A172 (cell line): ENCODE measurements at places on chromosomes 5 and 9.
A peak's percentile ranks its signal among the peaks of the same experiment; 100 is the strongest.

GRCh38 chr5:56648460-56649034, 166.8 kb upstream of the MAP3K1 start:
- DNase-seq, result no peak

GRCh38 chr5:10310066-10310779, 2.5 kb upstream of the CMBL start:
- DNase-seq, result peak; percentile 78

- DNase-seq, result peak; percentile 6
These were observed 787.1 kb upstream of the CTNND2 start for GRCh38 chr5:12691330-12691729.

GRCh38 chr9:12764150-12764549, 10.7 kb upstream of the LURAP1L start:
- no peak for DNase-seq

DNA sequence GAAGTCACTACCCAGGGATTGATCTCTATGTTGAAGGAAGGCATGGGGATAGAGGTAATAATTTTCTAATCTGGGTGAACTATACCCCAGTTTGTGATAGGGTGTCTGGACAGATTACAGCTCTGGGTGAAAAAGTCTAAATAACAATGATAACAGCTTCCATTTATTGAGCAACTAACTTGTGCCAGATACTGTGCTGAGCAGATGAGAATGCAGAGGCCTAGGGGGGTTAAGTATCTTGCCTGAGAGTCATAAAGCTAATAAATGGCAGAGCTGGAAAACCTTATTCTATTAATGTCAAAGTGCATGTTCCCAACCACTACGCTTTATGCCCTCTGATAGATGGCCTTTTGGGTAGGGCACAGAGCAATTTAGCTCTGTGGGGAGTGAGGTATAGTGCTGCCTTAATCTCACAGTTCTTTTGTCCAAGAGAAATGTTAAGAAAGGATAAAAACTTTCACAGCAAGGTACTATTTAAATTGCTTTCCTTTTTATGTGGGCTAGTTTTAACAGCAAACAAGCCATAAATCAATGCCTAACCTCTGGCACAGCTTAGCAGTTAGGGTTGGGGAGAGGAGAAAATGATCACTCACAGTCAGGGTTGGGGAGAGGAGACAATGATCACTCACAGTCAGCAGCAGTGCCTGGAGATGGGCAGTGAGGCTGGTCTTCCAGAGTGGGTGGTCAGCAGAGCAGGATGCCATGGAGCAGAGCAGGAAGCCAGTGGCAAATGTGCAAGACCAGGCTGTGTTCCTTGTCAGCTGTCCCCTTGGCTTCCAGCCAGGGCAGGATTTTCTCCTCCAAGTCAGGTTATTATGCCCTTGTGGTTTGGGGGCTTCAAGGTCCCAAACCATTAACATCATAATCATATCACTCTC, 187.0 kb downstream of the CARTPT start:
- no peak for DNase-seq

DNA sequence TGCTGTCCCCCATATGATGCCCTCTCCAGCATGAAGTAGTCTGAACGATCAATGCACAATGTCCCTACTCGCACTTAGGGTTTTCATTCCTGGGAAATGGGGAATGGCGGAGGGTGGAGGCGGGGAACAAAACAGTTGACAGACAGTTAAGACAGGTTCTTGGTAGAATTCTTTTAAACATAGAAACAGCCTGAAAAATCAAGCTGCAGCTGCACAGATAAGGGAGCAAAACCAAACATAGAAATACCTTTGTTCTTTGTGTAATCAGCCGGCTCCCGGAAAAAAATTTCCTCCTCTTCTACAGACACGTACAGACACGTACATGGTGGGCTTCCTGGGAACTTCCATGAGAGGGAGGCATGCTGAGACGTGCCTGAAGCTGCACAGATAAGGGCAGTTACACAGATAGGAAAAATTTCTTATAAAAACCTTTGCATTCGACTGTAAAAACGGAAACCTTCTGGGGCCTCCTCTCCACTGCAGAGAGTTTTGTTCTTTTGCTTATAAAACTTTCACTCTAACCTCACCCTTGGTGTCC, 662.4 kb upstream of the PTPRD start:
- no peak for DNase-seq
